CD4-positive, alpha-beta T cell treated with Interleukin-21 for 1 hour (primary cell): ENCODE measurements at places on chromosomes 5 and 9.

DNA sequence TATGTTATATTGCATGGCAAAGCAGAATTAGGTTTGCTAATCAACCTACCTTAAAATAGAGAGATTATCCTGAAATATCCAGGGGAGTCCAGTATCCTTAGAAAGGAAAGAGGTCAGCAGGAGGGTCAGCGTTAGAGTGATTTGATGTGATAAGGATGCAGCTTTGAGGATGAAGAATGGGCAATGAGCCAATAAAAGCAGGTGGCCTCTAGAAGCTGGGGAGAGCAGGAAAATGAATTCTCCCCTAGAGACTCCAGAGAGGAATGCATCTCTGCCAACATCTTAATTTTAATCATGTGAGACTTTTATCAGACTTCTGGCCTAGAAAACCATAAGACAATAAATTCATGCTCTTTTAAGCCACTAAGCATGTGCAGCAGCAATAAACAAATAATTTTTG is 65.7 kb upstream of the SYK start:
- DNase-seq: no peak

GRCh38 chr5:170640731-170641588 is 137.1 kb downstream of the KCNIP1 start:
- DNase-seq: no peak

- no peak for DNase-seq
These were observed 23.1 kb upstream of the SH3PXD2B start for GRCh38 chr5:172477466-172477865.

DNA sequence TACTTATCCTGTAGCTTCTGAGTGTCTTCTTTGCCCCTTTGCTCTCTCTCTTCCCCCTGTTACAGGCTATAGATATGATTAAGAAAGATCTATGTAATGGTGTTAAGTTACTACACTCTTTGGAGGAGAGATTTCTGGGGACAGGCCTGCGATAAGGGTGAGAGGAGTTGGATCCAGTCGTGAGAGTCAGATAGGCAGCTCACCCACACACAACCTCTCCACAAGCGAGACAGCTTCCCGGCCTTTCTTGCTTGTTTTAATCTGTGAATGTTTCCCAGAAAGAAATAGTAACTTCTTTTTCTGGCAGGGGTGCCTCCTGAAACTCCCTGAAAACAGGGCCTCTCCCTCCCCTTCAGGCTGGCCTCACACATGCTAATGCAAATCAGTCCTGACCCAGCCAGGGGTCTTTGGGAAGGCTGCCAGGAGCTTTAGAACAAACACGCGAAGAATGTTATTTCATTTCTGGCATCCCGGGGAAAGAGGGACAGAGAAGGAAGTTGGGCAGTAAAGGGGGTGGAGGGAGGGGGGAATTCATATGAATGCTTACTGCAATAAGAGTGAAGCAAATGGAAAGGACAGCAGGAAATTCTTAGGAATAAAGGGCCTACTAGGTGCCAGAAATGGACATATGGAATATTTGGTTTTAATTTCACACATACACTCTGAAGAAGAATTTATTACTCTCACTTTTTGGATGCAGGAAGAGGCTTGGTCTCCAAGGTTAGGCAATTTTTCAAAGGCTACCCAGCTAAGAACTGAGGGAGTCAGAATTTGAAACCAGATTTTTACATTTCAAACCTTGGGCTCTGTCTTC is 215.8 kb upstream of the TRIM32 start:
- no peak for DNase-seq
